ENCODE measurements at places on chromosomes 16 and 17.
A peak's percentile ranks its signal among the peaks of the same experiment; 100 is the strongest.

GRCh38 chr17:57329380-57330214, 73.3 kb downstream of the MSI2 start:
- no peak for DNase-seq

- DNase-seq: no peak
Observed at GRCh38 chr16:6016530-6017184, 919.1 kb upstream of the EEF2KMT start.

DNA sequence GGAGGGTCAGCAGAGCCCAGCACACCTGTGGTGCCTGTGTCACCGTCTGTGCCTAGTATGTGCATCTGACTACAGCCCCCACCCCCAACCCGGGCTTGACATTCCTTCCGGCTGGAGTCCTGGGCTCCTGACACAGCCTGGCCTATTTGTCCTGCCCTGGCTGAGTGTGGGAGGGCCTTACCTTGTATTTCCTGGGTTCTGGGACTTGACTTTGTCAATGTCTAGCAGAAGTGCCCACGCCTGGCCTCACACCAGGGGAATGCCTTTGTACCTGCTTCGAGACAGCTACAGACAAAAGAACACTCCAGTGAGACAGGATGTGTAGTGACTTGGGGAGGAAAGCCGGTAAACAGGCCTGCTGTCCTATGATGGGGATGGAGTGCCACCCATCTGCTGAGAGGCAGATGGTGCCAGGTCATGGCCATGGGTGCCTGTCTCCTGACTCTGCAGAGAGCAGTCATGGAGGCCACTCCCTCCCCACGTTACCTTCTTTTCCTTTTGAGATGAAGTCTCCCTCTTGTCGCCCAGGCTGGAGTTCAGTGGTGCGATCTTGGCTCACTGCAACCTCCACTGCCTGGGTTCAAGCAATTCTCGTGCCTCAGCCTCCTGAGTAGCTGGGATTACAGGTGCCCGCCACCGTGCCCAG, 42.8 kb downstream of the TNFRSF13B start:
- DNase-seq: no peak

DNA sequence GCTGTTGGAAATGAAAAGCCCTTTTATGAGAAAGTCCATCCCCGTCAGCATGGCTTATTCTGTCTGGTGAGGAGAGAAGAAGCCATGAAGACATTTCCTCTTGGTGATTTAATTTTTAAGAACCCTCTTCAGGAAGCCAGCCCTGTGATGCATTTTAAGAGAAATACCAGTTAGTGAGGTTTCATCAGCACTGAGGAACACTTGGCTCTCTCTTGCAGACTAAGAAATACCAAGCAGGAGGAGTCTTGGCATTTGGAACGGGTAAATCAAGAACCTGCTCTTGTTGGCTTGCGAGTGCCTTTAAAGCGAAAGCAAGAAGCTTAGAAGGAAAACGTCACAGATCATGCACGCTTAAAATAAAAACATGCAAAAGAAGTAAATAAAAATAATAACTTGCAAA, 17.5 kb downstream of the RAB11FIP3 start:
- DNase-seq: no peak

GRCh38 chr17:78998311-78999055, 11.1 kb downstream of the CANT1 start:
- no peak for DNase-seq

- DNase-seq: no peak
Observed at GRCh38 chr17:4369557-4370230, 3.2 kb upstream of the UBE2G1 start.

DNA sequence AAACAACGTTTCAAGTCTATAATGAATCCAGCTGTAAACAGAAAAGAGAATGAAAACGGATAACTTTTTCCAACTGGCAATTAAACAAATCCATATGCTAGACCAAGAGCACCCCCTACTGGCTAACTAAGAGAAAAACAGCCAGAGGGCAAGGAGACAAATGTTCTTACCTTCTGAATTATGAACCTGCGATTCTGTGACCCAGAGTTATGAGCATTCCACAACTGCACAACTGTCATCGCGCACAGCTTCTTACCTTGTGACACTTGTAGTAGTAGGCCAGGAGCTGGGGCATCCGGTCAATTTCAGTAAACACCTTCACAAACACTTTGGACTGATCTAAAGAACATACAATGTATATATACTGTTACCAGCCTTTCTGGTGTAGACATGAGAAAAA, 18.6 kb downstream of the COG7 start:
- no peak for DNase-seq

GRCh38 chr16:89257281-89257731, 39.8 kb downstream of the ZNF778 start:
- no peak for DNase-seq

DNA sequence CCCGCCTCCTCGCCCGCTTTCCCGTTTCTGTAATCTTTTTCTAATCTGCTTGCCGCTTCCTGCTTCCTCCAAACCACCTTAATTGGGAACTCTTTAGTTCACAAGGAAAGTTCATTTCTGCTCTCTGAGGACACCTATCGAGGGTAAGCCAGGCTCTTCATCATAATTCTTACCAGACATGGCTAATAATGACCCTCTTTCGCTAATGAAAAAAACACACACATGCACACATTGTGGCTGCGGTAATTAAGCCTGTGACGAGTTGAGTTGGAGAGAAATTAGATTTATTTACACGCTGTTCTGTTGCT, 100.6 kb downstream of the ZNF423 start:
- DNase-seq: no peak

DNA sequence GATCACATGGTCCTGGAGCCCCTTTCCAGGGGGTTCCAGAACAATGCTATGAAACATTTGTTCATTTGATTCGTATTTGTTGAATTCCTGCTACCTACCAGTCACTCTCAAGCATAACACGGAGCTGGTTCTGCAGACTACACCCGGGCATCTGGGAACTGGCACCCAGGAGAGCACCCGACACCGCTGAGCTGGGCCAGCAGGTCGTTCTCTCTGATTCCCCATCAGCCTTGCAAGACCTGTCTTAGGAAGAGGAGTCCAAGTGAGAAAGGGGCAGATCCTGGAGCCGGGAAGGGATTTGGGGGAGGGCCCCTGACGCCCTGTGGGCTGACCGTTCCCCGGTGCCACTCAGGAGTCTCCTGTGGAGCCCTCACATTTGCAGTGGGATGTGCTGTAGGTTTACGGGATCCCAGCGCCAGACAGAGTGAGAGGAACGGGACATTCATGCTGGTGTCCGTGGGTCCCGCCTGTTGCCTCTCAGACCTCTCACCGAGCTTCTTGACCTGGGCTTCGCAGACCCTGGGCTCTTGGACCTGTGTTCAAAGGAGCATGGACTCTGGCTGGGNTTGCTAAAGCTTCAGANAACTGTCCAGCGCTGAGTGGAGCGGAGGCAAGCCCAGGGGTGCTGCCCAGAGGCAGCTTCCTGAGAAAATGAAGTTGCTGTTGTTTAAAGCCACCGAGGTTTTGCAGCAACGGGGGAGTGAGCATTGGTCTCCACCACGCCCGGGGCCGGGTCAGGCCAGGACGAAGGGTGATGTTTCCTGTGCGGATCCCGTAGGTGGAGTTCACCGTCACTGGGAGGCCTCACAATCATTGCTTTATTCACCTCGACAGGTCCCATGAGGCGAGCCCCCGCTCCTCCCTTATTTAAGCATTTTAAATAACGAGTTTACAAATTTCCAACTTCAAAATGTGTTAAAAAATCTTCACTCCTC, 49.2 kb downstream of the METRNL start:
- no peak for DNase-seq

- no peak for DNase-seq
Observed at GRCh38 chr17:41390411-41390938, 6.9 kb downstream of the KRT31 start.

GRCh38 chr17:49259663-49260010, 29.1 kb upstream of the PHOSPHO1 start:
- DNase-seq: no peak

DNA sequence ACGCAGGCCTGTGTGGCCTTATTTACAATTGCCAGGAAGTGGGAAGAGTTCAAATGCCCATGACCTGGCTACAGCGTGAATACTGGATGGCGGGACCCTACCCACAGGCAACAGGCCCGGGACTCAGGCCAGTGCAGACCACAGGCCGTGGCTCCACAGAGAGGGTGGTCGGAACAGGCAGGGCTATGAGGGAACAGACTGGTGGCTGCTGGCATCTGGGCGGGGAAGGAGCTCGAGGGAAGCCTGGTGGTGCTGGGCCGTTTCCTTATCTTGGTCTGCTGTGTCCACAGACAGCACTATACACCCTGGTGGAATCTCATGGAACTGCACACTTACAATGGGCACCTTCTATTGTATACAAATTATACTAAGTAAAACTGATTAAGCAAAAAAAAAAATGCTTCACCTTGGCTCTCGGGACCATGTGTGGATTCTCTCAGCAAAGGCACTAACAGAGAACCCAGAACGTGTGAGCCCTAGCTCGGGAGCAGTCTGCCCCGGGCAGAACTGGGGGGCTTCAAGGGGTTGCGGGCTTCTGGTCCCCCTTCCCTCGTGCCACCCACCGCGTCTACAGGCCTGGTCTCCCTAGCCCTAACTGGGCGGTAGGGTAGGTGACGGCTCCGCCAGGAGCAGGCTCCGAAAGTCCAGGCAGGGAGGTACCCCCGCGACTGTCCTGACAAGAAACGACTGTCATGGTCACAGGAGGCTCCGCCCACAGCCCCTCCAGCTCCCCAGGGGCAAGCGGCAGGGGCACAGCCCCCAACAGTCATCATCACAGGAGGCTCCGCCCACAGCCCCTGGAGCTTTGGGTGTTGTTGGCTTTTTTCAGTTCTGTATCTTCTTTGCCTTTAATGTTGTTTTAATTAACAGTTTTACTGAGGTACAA, 21.8 kb downstream of the CEP131 start:
- DNase-seq: no peak

- DNase-seq: peak; percentile 38
Observed at GRCh38 chr17:59607817-59608403, 11.8 kb upstream of the CLTC start.

- no peak for DNase-seq
Observed at GRCh38 chr16:78284957-78285434, 185.5 kb downstream of the WWOX start.

DNA sequence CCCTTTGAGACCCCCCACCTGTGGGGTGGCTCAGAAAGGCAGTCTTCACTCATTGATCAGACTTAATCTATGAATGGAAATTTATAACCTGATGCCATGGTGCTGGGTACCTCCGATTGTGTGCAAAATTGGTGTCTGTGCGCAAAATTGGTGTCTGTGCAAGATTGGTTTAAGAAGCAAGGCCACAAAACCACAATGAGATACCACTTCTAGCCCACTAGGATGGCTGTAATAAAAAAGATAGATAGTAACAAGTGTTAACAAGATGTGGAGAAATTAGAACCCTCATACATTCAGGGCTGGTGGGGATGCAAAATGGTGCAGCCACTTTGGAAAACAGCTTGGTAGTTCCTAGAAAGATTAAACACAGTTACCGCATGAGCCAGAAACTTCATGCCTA, 13.9 kb upstream of the CSNK2A2 start:
- no peak for DNase-seq

DNA sequence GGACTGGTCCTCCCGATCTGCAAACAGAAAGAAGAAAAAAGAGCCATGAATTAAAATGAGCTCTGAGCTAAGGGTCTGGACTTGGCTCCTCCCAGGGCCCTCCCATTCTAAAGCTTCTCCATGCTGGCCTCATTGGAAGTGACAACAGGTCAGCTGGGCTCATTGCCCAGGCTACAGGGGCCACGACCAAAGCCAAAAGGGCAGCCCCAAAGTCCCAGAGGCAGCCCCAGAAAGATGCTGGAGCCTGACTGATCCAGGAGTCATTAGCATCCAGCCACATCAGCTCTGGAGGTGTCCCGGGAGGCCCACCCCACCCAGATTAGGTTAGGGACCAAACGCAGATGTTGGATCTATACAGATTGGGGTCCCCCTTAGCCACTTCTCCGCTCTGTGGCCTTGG, 58.2 kb downstream of the MYH11 start:
- DNase-seq: no peak

DNA sequence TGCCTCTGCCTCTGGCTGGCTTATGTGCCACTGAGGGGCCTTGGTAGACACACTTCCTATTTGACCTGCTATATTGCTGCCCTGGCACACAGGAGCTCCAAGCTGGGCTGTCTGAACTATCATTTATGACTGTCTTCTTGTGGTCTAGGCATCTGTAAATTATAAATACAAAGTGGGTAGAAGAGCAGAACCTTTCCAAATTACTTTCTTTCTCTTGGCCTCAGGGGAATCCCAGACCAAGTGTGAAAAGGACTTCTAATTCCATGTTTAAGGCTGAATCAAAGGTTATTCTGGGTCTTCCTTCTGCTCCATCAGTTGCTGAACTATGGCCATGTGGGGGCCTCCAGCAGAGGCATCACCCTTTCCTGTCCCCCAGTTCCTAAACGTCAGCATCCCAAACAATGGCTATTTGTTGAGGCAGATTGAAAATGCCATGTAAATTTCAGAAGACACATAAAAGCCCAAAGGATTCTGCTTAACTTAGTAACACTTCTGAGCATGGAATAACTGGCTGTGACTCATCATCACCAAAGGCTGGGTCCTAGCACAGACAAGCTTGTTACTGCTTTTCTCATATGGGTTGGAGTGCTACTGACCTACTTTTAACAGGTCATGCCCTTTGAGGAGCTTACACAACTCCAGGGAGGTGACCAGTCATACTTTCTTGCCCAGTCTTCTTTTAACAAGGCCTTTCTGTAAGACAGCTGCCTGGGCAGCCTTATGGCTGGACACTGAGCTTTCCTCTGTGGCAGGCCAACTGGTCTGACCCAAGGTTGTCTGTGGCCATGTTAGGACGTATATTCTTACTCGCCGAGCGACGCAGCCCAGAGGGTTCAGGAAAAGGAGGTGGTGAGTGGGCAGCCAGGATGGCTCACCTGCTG, 154.8 kb downstream of the VPS53 start:
- DNase-seq: no peak

- no peak for DNase-seq
Observed at GRCh38 chr17:33267271-33267790, 25.8 kb downstream of the ASIC2 start.

GRCh38 chr16:17205279-17206211, 265.2 kb downstream of the XYLT1 start:
- no peak for DNase-seq

- DNase-seq: no peak
Observed at GRCh38 chr17:27379888-27380533, 76.2 kb upstream of the KSR1 start.

DNA sequence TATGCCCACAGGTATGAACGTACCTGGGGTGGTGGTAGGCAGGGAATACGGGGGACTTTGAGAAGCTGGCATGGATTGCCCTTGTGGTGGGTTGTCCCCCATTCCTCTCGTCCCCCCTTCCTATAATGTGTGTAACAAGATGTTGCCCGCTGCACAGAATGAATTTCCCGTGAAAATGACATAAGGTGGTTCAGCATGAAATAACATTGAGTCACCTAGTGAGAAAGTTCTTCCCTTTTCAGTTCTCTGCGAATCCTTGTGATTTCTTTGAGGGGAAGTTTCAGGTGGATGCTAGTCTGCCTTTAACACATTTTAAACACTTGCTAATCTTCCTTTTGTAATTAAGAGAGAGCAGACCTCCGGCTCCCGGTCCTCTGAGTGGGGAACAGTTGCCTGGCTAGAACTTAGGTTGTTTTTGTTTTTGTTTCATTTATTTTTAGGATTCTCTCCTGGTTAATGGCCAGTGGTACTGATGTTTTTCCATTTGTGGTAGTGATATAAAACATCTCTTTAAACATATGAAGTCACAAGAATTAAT, 58.9 kb downstream of the RAP1GAP2 start:
- DNase-seq: no peak

GRCh38 chr16:88538366-88539060, 31.7 kb upstream of the ZC3H18 start:
- no peak for DNase-seq
